Fibroblast of skin of abdomen (primary cell): ENCODE measurements at places on chromosomes 1 and 21.

DNA sequence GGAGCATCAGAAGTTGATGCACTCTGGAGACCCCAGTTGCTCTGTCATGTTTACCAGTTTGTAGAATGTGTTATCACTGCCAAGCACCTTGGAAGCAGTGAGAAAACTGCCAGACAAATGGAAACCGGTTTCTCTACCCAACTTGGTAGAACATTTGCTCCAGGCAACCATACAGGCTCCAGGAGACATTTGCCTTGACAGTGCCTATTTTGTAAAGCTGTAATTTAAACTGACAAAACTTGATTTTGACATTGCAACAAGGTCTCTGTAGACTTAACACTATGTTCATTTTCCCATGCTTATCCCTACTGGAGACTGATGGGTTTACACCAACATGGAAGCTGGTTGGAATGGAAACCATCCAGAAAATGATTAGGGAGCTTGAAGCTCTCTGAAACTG is 97.6 kb downstream of the ROR1 start:
- no peak for DNase-seq

- DNase-seq: no peak
These were observed 36.5 kb downstream of the YY1AP1 start for GRCh38 chr1:155651861-155652661.

- no peak for DNase-seq
These were observed 172.4 kb downstream of the C1orf21 start for GRCh38 chr1:184559117-184559713.

- DNase-seq: no peak
These were observed 3.5 kb downstream of the TGFB2 start for GRCh38 chr1:218348628-218349071.

- DNase-seq: no peak
These were observed 13.4 kb upstream of the B3GALT5 start for GRCh38 chr21:39599191-39599970.

DNA sequence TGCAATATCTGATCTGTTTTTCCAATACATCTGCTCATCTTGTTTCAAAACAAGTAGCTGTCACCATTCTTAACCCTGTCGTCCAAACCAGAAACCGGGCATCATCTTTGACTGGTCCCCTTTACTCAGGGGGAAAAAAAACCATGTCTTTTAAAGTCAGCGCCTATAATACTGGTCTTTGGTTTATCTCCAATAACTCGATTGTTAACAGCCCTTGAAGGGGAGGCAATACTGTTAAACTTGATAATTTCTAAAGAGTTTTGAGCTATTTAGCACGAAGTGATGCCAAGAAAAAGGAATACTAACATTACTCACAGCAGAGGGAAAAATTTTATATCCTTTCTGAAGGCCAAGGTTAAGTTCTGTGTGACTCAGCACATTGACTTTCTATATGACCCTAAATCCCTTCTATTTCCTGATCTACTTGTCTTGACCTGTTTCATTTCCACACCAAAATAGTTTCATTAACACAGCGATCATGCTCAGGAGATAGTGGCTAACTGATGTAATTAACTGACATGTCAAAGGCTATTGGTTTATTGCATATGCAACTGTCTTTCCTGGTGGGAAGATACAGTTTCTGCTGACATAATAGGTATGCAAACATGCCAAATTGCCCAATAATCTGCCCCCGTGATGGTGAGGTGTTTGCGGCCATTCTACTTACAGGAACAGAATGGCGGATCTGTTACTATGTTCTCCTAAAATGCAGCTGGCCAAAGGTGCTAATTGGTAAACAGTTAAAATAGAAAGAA is 59.1 kb downstream of the NFIA start:
- DNase-seq: peak; percentile 60

DNA sequence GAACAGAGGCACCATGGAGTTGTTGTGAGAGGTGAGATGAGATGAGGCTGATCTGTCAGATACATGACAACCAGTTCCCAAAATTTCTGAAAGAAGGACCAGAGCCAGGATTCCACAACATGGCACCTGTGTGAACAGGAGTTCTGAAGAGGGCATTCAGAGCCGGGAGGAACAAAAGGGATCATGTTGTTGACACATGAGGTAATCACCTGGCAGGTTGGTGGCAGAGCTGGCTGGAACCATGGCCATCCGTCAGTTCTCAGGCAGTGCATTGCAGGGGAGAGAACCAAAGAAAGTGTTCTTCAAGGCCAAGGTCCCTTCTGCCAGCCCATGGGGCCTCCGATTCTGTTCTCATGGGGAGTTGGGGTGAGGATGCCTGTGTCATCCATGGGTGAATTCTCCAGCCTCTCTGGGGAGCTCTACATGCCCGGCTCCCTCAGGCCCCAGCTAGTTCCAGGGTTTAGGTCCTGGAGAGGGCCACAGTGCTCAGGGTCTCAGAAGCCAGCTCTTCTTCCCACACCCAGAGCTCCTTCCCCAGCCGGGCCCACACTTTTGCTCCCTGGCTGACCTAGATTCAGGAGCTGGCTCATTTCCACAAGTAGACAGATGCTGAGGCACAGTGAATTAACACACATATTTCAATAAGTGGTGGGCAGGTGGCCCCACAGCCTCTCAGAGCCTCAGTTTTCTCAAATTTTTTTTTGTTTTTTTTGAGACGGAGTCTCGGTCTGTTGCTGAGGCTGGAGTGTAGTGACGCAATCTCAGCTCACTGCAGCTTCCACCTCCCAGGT is 49.1 kb upstream of the CTPS1 start:
- no peak for DNase-seq

GRCh38 chr1:3247521-3248121 is 178.6 kb downstream of the PRDM16 start:
- DNase-seq: no peak

DNA sequence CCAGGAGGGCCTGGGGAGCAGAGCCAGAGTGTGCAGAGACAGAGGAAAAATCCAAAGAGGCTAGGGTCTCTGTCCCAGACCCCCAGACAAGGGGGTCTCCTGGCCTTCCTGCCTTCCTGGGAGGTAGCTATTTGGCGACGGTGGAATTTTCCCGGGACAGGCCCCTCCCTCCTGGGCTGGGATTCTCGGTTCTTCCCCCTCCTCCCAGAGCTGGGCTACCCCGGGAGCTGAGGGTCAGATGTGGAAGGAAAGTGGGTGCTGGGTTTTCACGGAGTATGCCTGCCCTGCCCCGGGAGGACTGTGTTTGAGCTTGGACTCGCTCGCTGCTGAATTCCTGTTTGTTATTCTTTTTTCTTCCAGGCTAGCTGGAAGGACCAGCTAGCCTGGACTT is 759 bp downstream of the AMPD2 start:
- DNase-seq: peak; percentile 76

- DNase-seq: no peak
These were observed 111.4 kb downstream of the NTNG1 start for GRCh38 chr1:107252271-107252670.

GRCh38 chr1:25031601-25031965 is 101.5 kb upstream of the RUNX3 start:
- DNase-seq: no peak

GRCh38 chr1:224700918-224701531 is 84.9 kb downstream of the CNIH3 start:
- peak; percentile 17 for DNase-seq

GRCh38 chr1:40020447-40021085 is 20.0 kb upstream of the CAP1 start:
- no peak for DNase-seq

DNA sequence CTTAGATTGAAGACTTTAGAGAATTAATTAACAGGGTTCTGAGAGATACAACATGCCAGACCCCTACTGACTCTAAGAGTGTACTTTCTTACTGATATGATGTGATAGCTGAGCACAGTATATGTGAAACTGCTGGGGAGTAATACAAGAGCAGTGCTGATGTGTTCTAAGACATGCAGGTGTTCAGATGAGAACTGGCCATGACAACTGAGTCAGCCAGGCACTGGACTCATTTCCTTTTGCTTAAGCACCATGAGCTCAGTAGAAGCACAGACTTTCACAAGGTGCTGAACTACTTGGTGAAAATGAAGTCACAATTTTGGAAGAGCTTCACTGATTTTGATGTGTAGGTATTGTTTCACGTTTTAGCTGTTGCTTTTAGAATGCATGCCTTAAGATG is 15.9 kb upstream of the POGZ start:
- DNase-seq: no peak

- DNase-seq: no peak
These were observed 665.2 kb upstream of the ADGRL2 start for GRCh38 chr1:81135524-81135923.

GRCh38 chr1:171158096-171158495 is 27.0 kb upstream of the FMO2 start:
- no peak for DNase-seq

DNA sequence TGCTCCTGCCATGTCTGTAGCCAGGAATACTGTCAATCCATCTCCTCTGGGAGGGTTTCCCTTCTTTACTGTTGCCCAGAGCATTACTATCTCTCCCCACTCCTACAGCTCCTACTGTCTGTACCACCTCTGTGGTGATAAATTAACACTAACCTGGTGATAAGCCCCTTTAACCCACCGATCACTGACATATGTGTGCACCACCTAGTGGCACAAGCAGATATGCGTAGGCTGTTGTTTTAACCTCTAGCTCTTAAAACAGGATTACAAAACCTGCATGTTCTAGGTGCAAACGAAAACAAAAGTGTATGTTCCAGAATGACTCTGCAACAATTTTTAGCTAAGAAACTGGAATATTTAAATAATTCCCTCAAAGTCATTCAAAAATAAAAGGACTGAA is 93.9 kb upstream of the BEND5 start:
- DNase-seq: no peak

GRCh38 chr1:47449822-47450552 is 12.1 kb downstream of the FOXD2 start:
- DNase-seq: no peak

GRCh38 chr1:10935246-10935645 is 77.2 kb upstream of the TARDBP start:
- DNase-seq: no peak

DNA sequence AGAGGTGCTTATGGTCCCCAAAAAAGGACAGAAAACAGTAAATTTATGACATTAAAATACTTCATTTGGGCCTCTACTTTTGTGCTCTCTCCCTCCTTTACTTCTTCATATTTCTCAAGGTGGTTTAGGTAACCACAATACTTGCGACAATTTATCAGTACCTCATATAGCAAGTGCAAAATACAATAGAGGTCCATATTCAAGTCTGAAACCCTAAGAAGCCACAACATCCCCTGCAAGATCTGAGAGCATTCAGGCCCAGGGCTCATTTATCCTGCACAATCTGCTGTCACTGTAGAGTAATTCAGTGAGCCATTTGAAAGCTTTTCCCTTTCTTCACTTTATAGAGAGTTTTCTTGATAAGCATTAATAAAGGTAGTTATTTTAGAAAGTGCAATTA is 24.2 kb upstream of the ATP6V1G3 start:
- DNase-seq: no peak

DNA sequence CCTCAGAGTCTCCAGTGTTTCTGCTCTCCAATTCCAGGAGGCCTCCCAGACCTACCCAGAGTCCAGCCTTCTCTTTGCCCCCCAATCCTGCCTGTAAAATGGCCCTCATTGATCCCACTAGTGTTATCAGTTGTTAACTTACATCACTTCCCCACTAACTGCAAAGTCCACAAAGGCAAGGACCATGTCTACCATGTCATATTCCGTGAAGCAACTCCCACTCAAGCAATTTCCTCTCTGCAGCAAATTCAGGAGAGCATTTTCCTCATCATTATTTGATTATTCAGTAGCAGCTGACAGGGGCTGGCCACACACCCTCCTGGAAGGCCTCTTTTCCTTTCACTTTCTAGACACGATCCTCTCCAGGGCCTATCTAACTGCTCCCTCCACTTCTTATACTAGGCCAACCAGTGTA is 153.5 kb downstream of the RERE start:
- DNase-seq: peak; percentile 32

DNA sequence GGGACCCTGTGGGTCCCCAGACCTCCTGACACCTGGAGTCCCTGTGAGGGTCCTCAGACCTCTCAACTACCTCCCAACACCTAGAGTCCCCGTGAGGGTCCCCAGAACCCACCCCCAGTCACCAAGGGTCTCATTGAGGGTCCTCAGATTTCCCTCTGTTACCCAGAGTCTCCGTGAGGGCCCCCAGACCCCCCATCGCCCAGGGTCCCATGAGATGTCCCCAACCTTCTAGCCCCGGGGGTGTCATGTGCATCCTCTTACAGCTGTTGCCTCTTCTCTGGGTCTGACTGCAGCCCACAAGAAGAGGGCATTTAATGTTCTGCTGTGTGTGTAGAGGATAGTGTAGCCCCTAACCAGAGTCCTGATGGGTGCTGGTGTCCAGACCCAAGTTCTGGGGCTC is 2.0 kb upstream of the GJC2 start:
- DNase-seq: no peak

- DNase-seq: peak; percentile 56
These were observed 106.9 kb upstream of the LYPLAL1 start for GRCh38 chr1:219066631-219067349.

DNA sequence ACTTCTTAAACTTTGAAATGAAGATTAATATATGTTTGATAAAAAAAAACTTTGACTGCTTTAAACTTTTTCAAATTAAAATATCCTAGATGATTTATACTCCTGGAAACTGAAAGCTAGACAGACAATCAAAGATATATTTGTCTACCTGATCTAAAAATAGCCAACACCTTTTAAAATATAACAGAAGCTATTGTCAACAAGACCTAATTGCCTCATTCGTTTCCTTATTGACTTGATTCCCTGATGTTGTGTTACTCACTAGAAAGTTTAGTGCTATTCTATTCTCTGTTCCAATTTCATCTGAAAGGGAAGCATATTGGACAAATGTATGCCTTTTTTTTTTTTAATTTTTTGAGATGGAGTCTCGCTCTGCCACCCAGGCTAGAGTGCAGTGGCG is 445.6 kb upstream of the ADAMTS5 start:
- DNase-seq: no peak

- no peak for DNase-seq
These were observed 11.6 kb upstream of the PADI6 start for GRCh38 chr1:17360272-17360956.

GRCh38 chr1:25140073-25140797 is 92.1 kb downstream of the SYF2 start:
- no peak for DNase-seq

DNA sequence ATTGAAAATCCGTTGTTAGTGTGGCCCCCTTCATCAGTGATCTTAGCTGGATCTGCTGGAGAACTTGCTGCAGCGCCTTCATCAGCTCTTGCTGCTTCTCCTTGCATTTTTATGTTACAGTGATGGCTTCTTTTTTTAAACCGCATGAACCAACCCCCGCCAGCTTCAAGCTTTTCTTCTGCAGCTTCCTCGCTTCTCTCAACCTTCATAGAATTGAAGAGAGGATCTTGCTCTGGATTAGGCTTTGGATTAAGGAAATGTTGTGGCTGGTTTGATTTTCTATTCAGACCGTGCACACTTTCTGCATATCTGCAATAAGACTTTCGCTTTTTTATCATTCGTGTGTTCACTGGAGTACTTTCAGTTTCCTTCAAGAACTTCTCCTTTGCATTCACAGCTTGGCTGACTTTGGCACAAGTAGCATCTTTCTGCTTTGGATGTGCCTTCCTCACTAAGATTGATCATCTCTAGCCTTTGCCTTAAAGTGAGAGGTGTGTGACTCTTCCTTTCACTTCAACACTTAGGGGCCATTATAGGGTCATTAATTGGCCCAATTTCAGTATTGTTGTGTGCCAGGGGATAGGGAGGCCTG is 13.1 kb downstream of the RNF187 start:
- no peak for DNase-seq

- no peak for DNase-seq
These were observed 102.5 kb downstream of the KCNN3 start for GRCh38 chr1:154767315-154768240.

- DNase-seq: no peak
These were observed 498.0 kb upstream of the NFIA start for GRCh38 chr1:60584371-60584770.

- DNase-seq: no peak
These were observed 30.9 kb downstream of the PROX1 start for GRCh38 chr1:214018386-214019268.
